ENCODE measurements at places on chromosomes 12 and 14.

GRCh38 chr12:69284131-69284530 lies 44.8 kb downstream of the CPSF6 start:
- DNase-seq = peak; percentile 48

DNA sequence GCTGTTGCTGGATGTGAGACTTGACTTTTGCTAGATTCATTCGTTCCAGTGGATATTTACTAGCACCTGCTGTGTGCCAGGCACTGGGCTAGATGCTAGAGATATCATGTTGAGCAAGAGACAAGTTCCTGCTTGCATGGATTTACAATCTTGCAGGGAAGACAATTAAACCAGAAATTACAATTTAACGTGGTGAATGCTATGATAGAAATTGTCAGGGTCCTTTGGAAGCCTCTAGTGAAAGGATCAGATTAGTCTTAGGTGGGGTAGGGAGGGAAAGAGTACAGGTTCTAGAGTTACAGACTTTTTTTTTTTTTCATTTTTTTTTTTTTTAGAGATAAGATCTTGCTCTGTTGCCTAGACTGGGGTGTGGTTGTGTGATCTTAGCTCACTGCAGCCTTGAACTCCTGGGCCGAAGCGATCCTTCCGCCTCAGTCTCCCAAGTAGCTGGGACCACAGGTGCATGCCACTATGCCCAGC lies 36.7 kb downstream of the SPATS2 start:
- DNase-seq = no peak

- DNase-seq = peak; percentile 75
Measured at GRCh38 chr12:12684375-12685106, 11.4 kb downstream of the GPR19 start.

DNA sequence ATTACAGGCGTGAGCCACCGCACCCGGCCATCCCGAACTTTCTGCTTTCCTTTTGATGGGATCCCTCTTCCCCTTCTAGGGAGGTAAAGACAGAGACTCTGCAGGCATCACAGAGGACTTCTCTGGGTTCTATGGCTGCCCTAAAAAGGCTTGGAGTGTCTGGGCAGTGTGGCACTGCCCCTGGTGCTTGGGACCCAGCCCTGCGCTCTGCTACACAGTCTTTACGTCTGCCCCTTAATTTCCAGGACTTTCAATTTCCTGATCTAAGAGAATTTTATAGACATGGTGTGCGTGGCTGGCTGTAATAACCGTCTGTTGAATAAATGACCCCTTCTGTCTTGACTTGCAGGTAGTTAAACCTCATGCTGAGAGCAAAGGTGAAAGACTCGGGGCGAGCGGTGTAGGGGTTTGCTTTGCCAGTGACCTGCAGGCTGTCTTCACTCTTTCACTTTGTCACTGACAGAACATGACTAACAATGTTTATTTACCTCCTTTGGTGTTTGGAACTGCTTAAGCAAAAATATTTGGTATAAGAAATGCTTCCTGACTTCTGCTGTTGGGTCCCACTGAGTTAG lies 110.9 kb upstream of the MAP1LC3B2 start:
- no peak for DNase-seq

- no peak for DNase-seq
Measured at GRCh38 chr12:91104812-91105466, 6.4 kb downstream of the LUM start.

- no peak for DNase-seq
Measured at GRCh38 chr12:64400041-64400440, 4.2 kb upstream of the XPOT start.
